ENCODE measurements at places on chromosomes 2 and 18.

- no peak for DNase-seq
These were observed 73.2 kb downstream of the EMILIN2 start for GRCh38 chr18:2920027-2920426.

DNA sequence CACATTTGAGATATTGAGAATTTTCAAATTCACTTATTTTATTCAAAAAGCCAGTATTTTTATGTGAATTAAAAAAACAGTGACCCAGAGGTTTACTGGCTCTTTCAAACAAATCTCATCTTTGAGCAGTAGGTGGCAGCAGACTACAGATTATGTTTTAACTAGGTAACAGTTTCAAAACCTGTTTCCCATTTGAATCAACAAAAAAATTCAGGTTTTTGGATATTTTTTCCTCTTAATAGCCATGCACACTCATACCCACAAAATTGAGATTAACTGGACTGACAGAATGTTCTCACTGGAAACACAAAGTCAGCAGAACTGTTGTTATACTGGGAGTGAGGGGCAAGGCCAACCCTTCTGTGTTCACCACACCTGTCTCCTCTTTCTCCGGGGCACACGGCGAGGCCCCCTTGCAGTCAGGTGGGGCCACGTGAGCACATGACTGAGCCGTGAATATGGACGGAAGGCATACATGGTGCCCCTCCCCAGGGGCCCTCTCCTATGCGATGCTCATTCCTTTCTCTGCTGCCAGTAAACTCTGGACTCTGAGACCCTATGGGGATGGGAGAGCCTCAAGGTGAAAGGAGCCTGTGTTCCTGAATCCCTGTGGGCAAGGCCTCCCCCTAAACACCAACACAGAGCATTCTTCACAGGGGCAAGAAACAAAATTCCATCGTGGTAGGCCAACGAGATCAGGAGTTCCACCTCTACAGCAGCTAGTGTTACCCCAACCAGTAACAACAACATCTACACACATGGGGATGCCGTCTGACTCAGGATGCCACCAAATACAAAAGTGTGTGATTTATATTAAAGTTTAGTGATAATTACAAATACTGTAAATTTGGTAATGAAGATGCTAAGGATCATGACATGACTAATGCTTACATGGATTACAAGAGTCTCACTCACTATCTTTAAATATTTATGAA lies 80.4 kb downstream of the LPIN2 start:
- no peak for DNase-seq

GRCh38 chr18:62287781-62288664 lies 37.1 kb upstream of the TNFRSF11A start:
- DNase-seq: no peak

DNA sequence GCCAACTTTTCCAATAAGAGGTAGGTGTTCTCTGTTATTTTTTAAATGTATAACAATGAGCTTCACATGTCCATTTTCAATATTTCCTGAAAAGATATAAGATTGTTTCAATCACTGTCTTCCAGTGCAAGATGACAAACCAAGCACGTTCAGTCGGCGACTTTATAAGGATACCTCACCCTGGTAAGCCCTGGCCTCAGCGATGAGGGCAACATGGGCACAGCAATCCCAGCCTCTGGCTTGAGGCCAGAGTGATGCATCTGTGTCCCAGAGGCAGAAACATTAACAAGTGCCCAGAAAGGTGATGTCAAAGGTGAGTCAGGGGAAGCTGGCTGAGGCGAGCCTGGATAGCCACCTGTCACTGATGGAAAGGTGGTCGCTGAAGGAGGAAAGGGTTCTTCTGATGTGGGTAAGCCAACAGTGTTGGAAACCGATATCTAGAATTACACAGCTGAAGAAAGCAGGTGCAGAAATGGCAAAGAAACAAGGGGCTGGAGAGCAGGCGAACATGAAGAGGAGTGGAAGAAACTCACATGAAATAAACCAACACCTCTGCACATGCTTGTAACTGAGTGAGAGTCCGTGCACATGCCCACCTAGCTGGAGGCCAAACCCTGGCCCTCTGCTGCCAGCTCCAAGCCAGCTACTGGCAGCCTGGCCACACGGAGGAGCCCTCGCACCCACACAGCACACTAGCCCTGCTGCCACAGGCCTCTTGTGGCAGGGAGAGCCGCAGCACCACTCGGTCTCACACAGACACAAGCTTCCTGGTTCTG lies 65.5 kb downstream of the FBXO15 start:
- peak; percentile 19 for DNase-seq

- no peak for DNase-seq
These were observed 29.1 kb upstream of the SCLY start for GRCh38 chr2:238031751-238032150.

- DNase-seq: no peak
These were observed 5.7 kb downstream of the TCF4 start for GRCh38 chr18:55582325-55582724.

All from effector memory CD4-positive, alpha-beta T cell (primary cell).